ENCODE measurements at places on chromosomes 2 and 18. TPM values are rescaled to one million over a fixed set of nuclear protein-coding genes. Genes with fewer than 3 reads are reported as not detected.

The GPR17 gene
- not detected for total RNA-seq

- H3K4me1 ChIP-seq = no peaks in the 10 kb centered on the region
- no peak overlapping the region for H3K27ac ChIP-seq
- H3K27me3 ChIP-seq = no peaks in the 10 kb centered on the region
- DNase-seq = no peak
- no peak overlapping the region for H3K4me3 ChIP-seq
Measured at GRCh38 chr2:166282154-166282553, 93.6 kb downstream of the SCN9A start.

- H3K27me3 ChIP-seq = no peaks in the 10 kb centered on the region
- H3K27ac ChIP-seq = no peak overlapping the region
- H3K4me3 ChIP-seq = no peak overlapping the region
- no peaks in the 10 kb centered on the region for H3K36me3 ChIP-seq
Measured at GRCh38 chr2:103249462-103249861, 487.6 kb downstream of the TMEM182 start.

GRCh38 chr18:65906621-65907034 lies 155.8 kb downstream of the CDH7 start:
- no peak overlapping the region for H3K4me3 ChIP-seq
- no peaks in the 10 kb centered on the region for H3K4me1 ChIP-seq
- no peak overlapping the region for H3K27ac ChIP-seq
- no peaks in the 10 kb centered on the region for H3K27me3 ChIP-seq

- no peaks in the 10 kb centered on the region for H3K36me3 ChIP-seq
- H3K27me3 ChIP-seq = no peaks in the 10 kb centered on the region
- DNase-seq = no peak
- no peak overlapping the region for H3K4me3 ChIP-seq
- H3K4me1 ChIP-seq = no peaks in the 10 kb centered on the region
Measured at GRCh38 chr2:40155728-40156127, 296.2 kb downstream of the SLC8A1 start.

- peaks cover 8% of the 10 kb centered on the region for H3K4me1 ChIP-seq
- no peak overlapping the region for H3K4me3 ChIP-seq
- no peak for DNase-seq
- H3K27ac ChIP-seq = no peak overlapping the region
- no peaks in the 10 kb centered on the region for H3K36me3 ChIP-seq
- no peaks in the 10 kb centered on the region for H3K27me3 ChIP-seq
Measured at GRCh38 chr2:202632682-202633290, 2.0 kb upstream of the FAM117B start.

The CHRNA1 gene
- total RNA-seq = not detected

- no peaks in the 10 kb centered on the region for H3K36me3 ChIP-seq
- no peak overlapping the region for H3K27ac ChIP-seq
- no peak overlapping the region for H3K4me3 ChIP-seq
- H3K4me1 ChIP-seq = no peaks in the 10 kb centered on the region
- no peaks in the 10 kb centered on the region for H3K27me3 ChIP-seq
Measured at GRCh38 chr18:12031846-12032245, 50.5 kb downstream of the IMPA2 start.

GRCh38 chr2:64086347-64087082 lies 57.7 kb downstream of the PELI1 start:
- no peak overlapping the region for H3K27ac ChIP-seq
- no peak for DNase-seq

- no peaks in the 10 kb centered on the region for H3K4me1 ChIP-seq
- no peak overlapping the region for H3K4me3 ChIP-seq
- no peaks in the 10 kb centered on the region for H3K27me3 ChIP-seq
- no peak overlapping the region for H3K27ac ChIP-seq
- H3K36me3 ChIP-seq = no peaks in the 10 kb centered on the region
Measured at GRCh38 chr2:44480068-44480467, 118.3 kb downstream of the CAMKMT start.

DNA sequence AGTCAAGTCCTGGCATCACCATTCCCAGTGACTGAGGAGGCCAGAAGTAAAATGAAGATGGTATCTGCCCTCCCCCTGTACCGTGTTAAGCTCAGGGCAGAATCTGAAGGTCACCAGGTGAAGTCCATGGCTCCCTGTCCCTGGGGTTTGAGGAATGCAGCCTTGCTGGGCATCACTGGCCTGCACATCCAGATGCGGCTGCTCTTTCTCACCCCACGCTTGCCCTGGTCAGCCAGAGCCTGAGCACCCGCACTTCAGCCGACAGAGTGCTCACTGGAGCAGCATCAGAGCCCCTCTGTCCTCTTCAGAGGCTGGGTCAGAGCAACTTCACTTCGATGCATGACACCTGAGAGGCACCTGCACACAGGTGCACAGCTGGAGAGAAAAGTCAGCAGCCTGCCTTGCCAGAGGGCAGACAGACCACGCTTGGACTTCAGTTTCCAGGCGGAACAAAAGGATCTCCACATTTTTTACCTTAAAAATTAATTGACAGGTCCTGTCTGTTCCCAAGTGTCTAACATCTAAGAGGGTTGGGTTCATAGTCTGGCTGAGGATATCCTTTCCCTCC lies 267.3 kb downstream of the ANAPC1 start:
- no peak overlapping the region for H3K27ac ChIP-seq
- no peak for DNase-seq

DNA sequence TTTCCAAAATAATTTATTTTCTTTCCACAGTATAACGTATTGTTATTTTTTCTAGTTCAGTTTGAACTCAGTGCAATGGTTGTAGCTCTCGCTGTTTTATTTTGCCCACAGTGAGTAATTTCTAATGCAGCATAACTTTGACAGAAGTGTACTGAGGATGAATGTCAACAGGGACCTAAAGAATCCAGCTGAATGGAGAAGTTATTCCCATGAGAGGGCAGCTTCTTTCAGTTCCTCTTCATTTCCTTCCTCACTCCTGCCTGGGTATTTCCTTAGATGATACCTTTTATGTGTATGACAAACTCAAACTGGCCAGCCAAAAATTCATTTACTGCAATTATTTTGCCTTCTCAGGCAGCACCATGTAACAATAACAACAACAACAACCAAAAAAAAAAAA lies 1223.1 kb upstream of the ZEB2 start:
- no peak overlapping the region for H3K27ac ChIP-seq
- H3K4me3 ChIP-seq = no peak overlapping the region
- peaks cover 13% of the 10 kb centered on the region for H3K4me1 ChIP-seq
- H3K36me3 ChIP-seq = no peaks in the 10 kb centered on the region
- H3K27me3 ChIP-seq = no peaks in the 10 kb centered on the region

DNA sequence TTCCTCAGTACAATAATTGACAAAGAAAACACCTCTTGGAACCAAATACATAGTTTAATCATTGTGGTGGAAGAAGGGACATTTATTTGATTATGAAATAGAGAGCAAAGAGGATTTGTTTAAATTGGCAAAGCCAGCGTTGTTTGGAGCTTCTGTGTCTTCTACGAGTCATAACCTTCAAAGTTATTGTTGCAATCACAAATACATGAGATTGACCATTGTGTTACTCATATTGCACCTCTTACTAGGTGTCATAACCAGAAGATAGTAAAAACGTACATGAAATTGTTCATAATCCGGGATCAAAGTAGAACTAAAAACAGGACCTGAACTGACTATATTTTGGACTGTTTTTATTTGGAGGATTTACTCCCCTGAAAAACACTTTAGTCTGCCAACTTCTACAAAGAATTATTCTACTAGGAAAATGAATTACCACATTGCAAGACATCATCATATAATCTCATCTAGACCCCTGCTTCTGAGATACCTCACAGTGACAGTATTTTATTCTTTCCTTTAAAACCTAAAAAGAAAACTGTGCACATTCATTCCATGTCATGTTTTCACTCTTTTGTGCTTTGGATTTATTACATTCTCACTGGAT lies 151.7 kb upstream of the KLF7 start:
- no peak overlapping the region for H3K27ac ChIP-seq
- no peaks in the 10 kb centered on the region for H3K36me3 ChIP-seq
- no peak overlapping the region for H3K4me3 ChIP-seq
- peaks cover 8% of the 10 kb centered on the region for H3K4me1 ChIP-seq
- H3K27me3 ChIP-seq = no peaks in the 10 kb centered on the region

The LBH gene
- 163 TPM for total RNA-seq

DNA sequence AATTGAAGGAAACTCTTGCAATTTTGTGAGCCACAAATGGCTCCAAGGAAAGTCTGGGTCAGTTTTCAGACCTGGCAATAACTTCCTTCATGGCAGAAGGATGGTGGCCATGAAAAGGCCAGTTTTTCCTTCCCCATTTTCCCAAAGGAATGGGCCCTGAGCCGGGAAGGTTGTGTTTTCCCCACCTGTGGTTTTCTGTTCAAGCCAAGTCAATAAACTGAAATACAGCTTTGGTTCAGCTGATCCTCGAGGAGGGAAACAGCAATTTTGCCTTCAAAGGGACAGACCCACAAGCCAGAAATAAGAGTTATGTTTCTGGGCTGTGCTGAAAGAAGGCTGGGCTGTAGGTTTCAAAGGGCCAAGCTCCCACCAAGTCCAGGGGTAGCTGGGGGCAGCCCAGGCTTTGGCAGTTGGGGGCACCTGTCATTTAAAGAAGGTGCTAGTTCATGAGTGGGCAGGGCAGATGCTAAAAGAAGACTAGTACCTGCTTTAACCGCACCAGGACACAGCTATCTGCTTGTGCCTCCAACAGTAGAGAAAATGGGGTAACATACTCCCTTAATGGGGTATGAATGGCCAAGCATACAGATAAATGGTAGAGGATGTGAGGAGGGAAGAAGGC lies 97.0 kb downstream of the TTC32 start:
- H3K36me3 ChIP-seq = no peaks in the 10 kb centered on the region
- no peak overlapping the region for H3K4me3 ChIP-seq
- no peak for DNase-seq
- no peaks in the 10 kb centered on the region for H3K27me3 ChIP-seq
- peaks cover 25% of the 10 kb centered on the region for H3K4me1 ChIP-seq

The NETO1 gene
- not detected for total RNA-seq

DNA sequence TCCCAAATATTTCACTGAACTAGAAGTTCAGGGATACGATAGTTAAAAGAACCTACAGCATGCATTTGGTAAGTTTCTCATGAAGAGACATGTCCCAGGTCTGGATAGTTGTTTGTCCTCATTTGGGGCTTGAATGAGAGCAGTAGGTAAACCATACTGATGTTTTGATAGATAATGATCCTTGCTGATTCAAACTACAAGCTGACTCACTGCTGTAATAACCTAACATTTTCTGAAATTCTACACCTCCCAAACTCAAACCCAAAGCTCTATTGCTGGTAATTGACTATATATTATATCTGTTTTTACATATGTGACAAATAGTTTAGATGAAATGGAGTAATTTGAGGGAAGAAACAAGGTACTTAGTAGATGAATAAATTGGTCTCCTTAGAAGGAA lies 154.1 kb upstream of the BOD1L2 start:
- no peaks in the 10 kb centered on the region for H3K4me1 ChIP-seq
- no peak for DNase-seq
- no peaks in the 10 kb centered on the region for H3K36me3 ChIP-seq
- H3K4me3 ChIP-seq = no peak overlapping the region
- H3K27ac ChIP-seq = no peak overlapping the region
- H3K27me3 ChIP-seq = no peaks in the 10 kb centered on the region

The AQP12A gene
- total RNA-seq = not detected

The MSTN gene
- not detected for total RNA-seq

The DSC1 gene
- total RNA-seq = not detected

DNA sequence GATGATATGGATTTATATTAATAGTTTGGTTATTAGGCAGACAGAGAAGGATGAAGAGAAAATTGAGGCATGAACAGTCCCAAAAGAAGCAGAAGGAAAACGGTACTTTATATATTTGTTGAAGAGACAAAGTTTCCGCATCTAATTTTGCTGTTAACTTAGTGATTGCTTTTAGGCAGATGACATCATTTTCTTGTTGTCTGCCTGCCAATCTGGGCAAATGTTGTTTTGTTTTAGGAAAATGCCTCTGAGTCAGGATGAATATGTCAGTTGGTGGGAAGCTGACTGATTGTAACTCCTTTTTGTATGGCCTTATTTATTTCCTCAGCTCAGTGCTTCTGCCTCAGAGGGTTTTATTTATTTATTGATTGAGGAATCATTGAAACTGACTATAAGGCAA lies 52.5 kb upstream of the CAVIN2 start:
- no peaks in the 10 kb centered on the region for H3K36me3 ChIP-seq
- no peak overlapping the region for H3K4me3 ChIP-seq
- H3K4me1 ChIP-seq = peaks cover 37% of the 10 kb centered on the region
- DNase-seq = no peak

The SNX17 gene
- total RNA-seq = 148 TPM

DNA sequence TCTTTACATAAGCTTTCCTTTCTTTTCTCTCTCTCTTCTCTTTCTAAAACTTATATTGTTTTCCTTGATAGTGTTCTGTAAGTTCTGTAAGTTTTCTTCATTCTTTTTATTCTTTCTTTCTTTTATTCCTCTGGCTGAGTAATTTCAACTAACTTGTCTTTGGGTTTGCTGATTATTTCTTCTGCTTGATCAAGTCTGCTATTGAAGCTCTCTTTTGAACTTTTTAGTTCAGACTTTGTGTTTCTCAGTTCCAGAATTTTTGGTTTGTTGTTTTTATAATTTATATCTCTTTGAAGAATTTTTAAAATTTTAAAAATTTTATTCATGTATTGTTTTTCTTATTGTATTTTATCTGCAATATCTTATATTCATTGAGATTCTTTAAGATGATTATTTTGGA lies 795.8 kb upstream of the SALL3 start:
- H3K27me3 ChIP-seq = no peaks in the 10 kb centered on the region
- no peaks in the 10 kb centered on the region for H3K36me3 ChIP-seq
- no peak overlapping the region for H3K27ac ChIP-seq

The ASIC4 gene
- total RNA-seq = not detected

DNA sequence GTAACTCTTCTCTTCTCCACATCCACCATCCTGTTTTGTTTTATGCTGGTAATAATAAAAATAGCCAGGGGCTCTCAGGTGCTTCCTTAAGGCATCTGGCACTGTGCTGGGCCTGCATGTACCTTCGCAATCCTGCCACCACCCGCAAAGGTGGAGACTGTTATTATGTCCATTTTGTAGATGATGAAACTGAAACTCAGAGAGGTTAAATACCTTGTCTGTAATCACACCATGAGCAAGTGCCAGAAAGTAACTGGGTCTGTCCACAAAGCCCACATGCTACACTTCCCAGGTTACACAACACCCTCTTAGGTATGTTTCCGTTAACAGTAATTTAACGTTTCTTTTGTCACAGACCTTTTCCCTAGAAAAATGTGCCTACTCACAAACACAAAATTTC lies 27.0 kb downstream of the NRP2 start:
- no peaks in the 10 kb centered on the region for H3K36me3 ChIP-seq
- no peak overlapping the region for H3K4me3 ChIP-seq
- no peak overlapping the region for H3K27ac ChIP-seq
- no peaks in the 10 kb centered on the region for H3K27me3 ChIP-seq
